Lung microvascular endothelial cell (primary cell): ENCODE measurements at places on chromosomes 7 and 10. TPM values are rescaled to one million over a fixed set of nuclear protein-coding genes. Genes with fewer than 3 reads are reported as not detected.

Gene CPN1
- total RNA-seq: not detected in 2 replicates

Gene CHRM2
- not detected in 2 replicates for total RNA-seq

Gene IFIT1
- total RNA-seq: 0.20 and 0.87 TPM in 2 replicates

- peak; percentile 27 for DNase-seq
These were observed 2.6 kb downstream of the ZC3HAV1 start for GRCh38 chr7:139106959-139107358.

DNA sequence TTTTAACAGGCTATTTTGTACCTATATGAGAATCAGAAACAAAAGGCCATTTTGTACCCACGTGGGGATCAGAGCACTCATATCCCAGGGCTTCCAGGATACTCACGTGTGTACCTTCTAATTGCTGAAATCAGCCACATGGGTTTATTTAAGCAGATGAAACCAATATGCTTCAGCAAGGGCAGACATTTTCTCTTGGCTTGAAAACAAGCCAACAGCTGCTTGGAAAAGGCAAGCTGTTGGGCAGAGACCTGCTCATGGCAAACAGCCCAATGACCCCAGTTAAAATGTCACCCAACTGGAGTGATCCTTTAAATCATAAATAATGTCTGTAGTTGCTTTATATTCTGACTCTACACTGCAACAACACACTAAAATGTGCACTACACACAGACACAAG is 26.5 kb upstream of the TOMM7 start:
- DNase-seq: no peak

DNA sequence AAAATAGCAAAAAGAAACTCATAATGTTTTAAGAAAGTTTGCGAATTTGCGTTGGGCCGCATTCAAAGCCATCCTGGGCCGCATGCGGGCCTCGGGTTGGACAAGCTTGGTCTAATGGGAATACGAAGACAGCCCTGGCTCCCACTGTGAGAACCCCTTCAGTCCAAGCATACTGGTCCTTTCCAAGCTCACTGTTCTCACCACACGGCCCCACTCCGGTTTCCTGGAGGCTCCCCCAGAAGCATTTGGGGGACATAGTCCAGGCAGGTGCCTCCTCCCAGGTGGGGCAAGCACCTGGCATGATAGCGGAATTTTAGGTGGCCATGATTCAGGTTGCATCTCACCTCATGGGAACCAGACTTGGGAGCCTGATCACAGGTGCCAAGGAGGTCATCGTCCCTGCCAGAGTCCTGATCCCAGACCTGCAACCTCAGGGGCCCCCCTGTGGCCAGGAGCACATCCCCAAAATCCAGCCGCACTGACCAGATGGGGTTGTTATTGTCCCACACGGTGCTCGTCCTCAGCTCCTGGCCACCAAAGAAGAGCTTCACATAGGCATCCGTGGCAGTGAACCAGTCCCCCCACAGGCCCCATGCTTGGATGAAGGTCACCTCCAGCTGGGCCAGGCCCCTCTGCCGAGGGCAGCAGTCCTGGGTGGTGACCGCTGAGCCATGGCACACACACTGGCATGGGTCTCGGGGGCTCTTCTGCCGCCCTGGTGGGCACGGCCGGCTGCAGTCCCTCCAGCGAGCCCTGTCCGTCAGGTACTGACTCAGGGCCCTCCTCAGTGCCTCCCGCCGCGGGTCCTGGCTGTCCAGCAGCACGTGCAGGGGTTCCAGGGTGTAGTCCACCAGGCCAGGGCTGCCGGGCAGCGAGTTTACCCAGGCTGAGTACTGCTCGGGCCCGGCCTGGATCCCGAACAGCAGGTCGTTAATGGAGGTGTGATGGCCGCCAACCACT is 4.4 kb downstream of the PRF1 start:
- DNase-seq: no peak

GRCh38 chr7:8480527-8480926 is 47.1 kb downstream of the NXPH1 start:
- DNase-seq: no peak

GRCh38 chr7:105896407-105896911 is 20.1 kb upstream of the ATXN7L1 start:
- no peak for DNase-seq

GRCh38 chr7:95169678-95170077 is 154.7 kb downstream of the PON1 start:
- peak; percentile 86 for DNase-seq
